ENCODE measurements at places on chromosomes 7 and 10.

- no peak for DNase-seq
Measured at GRCh38 chr7:101739775-101740398, 77.5 kb upstream of the CUX1 start.

- peak; percentile 16 for DNase-seq
Measured at GRCh38 chr10:43078986-43079273, 2.1 kb downstream of the RET start.

DNA sequence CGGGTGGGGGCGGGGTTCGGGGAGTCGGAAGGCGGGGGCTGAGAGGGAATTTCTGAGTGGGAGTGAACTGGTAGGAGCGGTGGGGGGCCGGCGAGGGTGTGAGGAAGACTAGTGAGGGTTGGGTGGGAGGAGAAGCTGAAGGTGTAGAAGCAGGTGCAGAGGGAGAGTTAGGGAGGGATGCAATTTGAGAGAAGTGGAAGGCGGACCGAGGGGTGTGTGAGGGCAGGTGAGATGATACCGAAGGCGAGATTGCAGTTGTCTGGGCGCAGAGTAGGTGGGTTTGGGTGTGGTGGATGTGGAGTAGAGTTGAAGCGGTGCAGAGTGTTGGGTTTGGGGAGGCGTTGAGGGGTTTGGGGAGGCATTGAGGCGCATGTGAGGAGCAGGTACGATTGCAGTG lies 643 bp downstream of the KAT6B start:
- no peak for DNase-seq

DNA sequence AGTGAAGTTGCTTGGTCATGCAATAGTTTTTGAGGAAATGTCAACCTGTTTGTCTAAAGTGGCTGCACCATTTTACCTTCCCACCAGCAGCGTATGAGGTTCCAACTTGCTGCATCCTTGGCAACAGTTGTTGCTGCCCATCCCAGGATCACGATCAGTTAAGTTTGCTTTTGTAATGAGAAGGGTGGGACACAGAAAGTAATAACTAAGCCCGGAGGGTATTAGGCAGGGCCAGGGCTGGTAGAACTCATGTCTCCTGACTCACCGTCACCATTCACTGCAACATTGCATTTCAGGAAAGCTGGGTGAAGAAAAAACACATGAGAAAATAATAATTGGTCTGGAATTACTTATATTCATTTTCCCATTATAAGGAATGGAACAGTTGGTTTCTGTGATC lies 25.4 kb downstream of the CELF2 start:
- no peak for DNase-seq

DNA sequence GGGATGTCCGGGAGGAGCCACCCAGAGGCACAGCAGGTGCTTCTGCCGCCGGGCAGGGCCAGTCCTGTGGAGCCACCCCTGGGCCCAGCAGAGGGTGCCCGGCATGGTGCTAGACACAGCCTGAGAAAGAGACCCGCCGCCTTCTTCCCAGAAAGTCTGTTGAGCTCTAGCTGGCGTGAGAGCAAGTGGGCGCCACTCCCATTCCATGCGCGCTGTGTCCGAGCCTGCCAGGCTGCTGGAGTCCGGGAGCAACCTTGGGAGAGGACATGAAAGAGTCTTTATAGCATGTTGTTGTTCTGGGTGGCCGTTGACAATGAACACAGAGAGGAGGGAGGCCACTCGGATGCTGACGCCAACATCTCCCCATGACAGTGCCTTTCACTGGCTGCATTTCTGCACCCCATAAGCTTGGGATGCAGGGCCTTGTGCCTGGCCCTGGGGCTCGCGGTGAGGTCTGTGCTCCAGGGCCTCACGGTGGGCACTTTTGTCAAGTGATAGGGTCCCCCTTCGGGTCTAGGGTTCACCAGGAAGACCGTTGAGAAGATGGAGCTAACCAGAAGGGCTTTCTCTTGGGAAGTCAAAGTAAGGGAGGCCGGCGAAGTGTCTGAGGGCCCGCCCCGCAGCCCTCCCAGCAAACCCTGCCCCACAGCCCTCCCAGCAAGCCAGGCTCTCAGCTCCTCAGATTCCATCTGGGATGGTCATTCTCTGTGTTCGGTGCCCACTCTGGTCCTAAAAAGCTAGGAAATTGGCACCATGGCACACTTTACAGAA lies 47.3 kb downstream of the NKX6-2 start:
- no peak for DNase-seq

- DNase-seq: no peak
Measured at GRCh38 chr7:116540743-116541142, 15.9 kb downstream of the CAV1 start.

GRCh38 chr7:18770822-18771221 lies 275.3 kb downstream of the HDAC9 start:
- no peak for DNase-seq

GRCh38 chr10:23406409-23406808 lies 32.5 kb upstream of the OTUD1 start:
- DNase-seq: no peak

DNA sequence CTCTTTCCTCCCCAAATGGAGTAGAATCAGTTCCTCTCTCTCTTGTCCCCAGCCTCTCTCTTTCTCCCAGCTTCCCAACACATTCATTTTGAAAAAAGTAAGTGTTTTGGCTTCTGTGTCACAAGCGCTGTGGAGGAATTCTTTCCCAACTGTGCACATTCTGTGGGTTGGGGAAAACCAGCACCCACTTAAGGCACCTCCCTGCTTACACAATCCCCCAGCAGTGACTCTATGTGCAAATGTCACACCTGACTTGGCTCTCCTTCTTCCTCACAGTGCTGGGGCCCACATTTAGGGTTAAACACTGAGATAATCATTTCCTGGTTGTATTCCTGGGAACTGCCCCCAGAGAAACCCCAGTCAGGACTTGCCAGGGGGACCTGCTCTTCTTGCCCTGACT lies 358.1 kb upstream of the ZNF32 start:
- no peak for DNase-seq

- peak; percentile 37 for DNase-seq
Measured at GRCh38 chr7:134562136-134562535, 13.2 kb downstream of the AKR1B15 start.

- DNase-seq: no peak
Measured at GRCh38 chr10:25890995-25891394, 43.0 kb upstream of the MYO3A start.

DNA sequence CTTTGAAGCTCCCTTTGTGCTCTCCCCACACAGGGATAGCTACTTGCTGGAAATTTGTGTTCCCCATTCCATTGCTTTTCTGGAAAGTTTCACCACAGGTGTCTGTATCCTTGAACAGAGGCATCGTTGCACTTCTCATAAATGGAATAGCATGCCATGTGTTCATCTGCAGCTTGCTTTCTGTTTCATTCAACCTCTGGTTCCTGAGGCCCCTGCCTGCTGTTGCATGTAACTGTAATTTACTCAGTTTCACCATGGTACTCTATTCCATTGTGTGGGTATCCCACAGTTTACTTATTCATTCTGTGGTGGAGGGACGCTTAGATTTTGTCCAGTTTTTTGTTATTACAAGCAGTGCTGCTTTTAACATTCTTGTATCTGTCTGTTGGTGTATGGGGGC lies 32.0 kb downstream of the EEPD1 start:
- no peak for DNase-seq

- DNase-seq: no peak
Measured at GRCh38 chr7:74612015-74612829, 45.3 kb upstream of the GTF2I start.

GRCh38 chr7:131664570-131664969 lies 108.1 kb upstream of the PODXL start:
- no peak for DNase-seq

DNA sequence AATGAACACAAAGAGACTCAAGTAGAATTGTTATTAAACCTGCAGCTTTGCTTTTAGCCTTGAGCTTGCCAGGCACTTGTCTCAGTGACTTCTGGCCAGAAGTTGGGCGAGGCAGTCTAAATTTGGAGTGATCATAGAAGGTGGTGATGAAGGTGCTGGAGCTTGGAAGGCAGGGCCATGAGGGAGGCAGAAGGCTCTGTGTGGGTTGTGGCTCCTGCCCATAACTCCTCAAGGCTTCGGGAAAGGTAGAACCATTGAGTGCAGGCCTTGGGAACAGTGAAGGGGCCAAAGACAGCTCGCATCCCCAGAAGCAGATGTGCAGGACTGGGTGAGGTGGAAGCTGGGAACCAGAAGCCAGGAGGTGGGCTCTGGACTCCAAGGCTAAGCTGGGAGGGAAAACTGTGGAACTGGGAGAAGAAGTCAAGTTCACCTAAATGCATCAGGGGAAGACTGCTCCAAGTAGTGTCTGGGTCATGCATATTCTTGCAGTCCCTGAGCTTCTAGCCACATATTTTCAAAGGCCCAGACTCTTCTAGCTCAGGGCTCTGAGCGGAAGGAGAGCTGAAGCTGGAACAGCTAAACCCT lies 111.1 kb upstream of the HABP2 start:
- DNase-seq: no peak

GRCh38 chr7:128392446-128393327 lies 17.1 kb downstream of the IMPDH1 start:
- DNase-seq: no peak

- no peak for DNase-seq
Measured at GRCh38 chr10:36717118-36717517, 408.3 kb upstream of the ANKRD30A start.

DNA sequence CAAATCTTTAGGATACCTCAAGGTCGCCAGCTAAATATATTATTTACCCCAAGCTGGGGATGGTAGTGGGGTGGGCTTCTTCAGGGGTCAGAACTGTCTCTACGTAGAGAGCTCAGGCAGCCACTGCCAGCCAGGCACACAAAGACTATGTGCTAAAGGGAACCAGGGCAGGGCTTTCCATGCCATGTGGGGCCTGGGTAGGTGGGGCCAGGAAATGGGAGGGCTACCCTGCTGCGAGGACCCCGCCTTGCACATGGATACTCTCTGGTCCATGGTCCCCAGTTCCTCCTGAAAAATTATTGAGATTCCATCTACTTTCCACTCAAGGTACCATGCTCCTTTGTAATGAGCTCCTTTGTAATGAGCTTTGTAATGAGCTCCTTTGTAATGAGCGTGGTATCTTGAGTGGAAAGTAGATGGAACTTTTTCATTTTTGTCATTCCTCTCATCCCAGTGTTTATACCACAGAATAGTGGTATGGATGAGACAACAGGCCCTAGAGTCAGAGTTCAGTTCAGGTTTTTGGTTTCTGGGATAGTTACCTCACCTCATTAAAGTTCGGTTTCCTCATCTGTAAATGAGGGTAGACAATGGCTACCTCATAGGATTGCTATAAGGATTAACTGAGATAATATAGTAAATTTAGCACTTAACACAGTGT lies 5.8 kb downstream of the SYNPO2L start:
- DNase-seq: peak; percentile 34
